ENCODE measurements at places on chromosomes 5 and 9. TPM values are rescaled to one million over a fixed set of nuclear protein-coding genes. Genes with fewer than 3 reads are reported as not detected.

The OR2V2 gene
- total RNA-seq, result not detected

The ANKRD18B gene
- under 0.01 TPM for total RNA-seq

The CCNJL gene
- 0.68 TPM for total RNA-seq

The MYOZ3 gene
- total RNA-seq, result 0.40 TPM

The MFAP3 gene
- total RNA-seq, result 72.4 TPM

The SLC36A1 gene
- 8.1 TPM for total RNA-seq

The IL13 gene
- total RNA-seq, result not detected

The TRIM7 gene
- total RNA-seq, result 10.5 TPM

The ABLIM3 gene
- 16.7 TPM for total RNA-seq

The NR5A1 gene
- total RNA-seq, result not detected

The IFNK gene
- total RNA-seq, result not detected

The KCNN2 gene
- 0.25 TPM for total RNA-seq

The TSSK1B gene
- 0.13 TPM for total RNA-seq

The VLDLR gene
- 3.0 TPM for total RNA-seq

The SH2D3C gene
- total RNA-seq, result 1.1 TPM

The CRHBP gene
- 0.13 TPM for total RNA-seq

The SLC46A2 gene
- total RNA-seq, result not detected

The SLC25A2 gene
- 0.31 TPM for total RNA-seq

The SH3PXD2B gene
- 25.5 TPM for total RNA-seq

The MCC gene
- total RNA-seq, result 25.8 TPM

The ZNF454 gene
- 1.1 TPM for total RNA-seq

The EQTN gene
- total RNA-seq, result not detected

The FOXI1 gene
- total RNA-seq, result not detected

The IL9 gene
- total RNA-seq, result not detected

The IFNA21 gene
- total RNA-seq, result not detected

The OLFM1 gene
- 0.44 TPM for total RNA-seq

The CENPP gene
- 3.5 TPM for total RNA-seq

The FEM1C gene
- 19.0 TPM for total RNA-seq

The TMEM8B gene
- total RNA-seq, result 3.0 TPM

The ACER2 gene
- total RNA-seq, result 2.5 TPM

The TPRN gene
- total RNA-seq, result 5.2 TPM

The PRSS3 gene
- total RNA-seq, result 55.5 TPM

The GOLGA2 gene
- 190 TPM for total RNA-seq

The F2RL2 gene
- total RNA-seq, result 1.7 TPM

The GDA gene
- under 0.01 TPM for total RNA-seq

The SURF4 gene
- total RNA-seq, result 497 TPM

The TAL2 gene
- total RNA-seq, result 0.26 TPM

The GCNT1 gene
- 44.9 TPM for total RNA-seq

The WDR38 gene
- not detected for total RNA-seq

The TMEM171 gene
- 1.2 TPM for total RNA-seq

The DDX41 gene
- total RNA-seq, result 101 TPM
